T-cell (primary cell): ENCODE measurements at places on chromosomes 6 and 20. TPM values are rescaled to one million over a fixed set of nuclear protein-coding genes. Genes with fewer than 3 reads are reported as not detected.

DNA sequence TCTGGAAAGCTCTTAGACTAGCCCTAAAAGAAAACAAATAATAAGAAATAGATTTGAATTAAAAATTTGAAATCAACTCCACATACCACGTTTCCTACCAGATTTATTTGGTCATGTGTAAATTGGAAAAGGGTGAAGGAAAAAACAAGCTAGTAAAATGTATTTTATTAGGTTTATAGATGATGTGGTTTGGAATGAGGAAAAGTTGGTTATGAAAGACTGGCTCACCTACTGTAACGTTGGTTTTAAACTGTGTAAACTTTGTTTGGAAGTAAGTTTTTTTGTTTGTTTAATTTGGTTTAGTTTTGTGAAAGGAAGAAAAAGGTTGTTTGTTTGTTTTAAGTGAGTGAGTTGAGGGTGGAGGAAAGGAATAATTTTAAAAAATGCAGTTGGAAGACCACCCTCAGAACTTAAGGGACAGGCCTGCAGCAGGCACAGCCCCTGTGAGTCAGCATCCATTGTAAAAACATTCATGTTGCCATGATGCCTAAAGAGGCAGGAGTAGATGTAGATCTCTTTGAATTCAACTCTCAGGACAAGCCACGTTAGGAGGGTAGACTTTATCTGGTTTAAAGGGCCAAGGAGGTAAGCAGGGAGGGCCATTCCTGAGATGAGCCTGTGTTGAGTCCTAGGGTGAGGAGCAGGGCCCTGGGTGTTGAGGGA lies 93.7 kb upstream of the SCGN start:
- no peaks in the 10 kb centered on the region for H3K27me3 ChIP-seq
- no peaks in the 10 kb centered on the region for H3K36me3 ChIP-seq
- no peak overlapping the region for H3K27ac ChIP-seq
- DNase-seq = no peak

GRCh38 chr6:157518397-157519250 lies 137.6 kb downstream of the ZDHHC14 start:
- H3K4me3 ChIP-seq = no peak overlapping the region
- no peaks in the 10 kb centered on the region for H3K36me3 ChIP-seq
- no peaks in the 10 kb centered on the region for H3K27me3 ChIP-seq
- H3K4me1 ChIP-seq = no peaks in the 10 kb centered on the region

DACT2 gene
- not detected for total RNA-seq

DNA sequence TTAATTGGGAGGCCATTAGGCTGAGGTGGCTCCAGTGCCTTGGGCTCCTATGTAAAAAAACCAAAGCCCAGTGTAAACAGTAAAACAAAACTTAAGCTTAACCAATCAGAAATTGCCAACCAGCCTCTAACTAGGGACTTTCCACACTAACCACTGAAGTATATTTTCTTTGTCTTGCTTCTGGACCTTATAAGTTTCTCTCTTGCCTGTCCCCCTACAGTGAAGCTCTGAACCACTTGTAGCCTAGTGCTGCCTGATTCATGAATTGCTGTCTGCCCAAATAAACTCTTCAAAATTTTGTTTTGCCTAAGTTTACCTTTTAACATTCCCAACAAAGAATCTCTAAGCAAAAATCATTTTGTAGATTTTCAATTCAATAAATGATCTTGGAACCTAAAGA lies 28.2 kb downstream of the POPDC3 start:
- H3K4me1 ChIP-seq = no peaks in the 10 kb centered on the region
- H3K36me3 ChIP-seq = no peaks in the 10 kb centered on the region
- no peak overlapping the region for H3K4me3 ChIP-seq
- no peaks in the 10 kb centered on the region for H3K27me3 ChIP-seq
- no peak overlapping the region for H3K27ac ChIP-seq

DNA sequence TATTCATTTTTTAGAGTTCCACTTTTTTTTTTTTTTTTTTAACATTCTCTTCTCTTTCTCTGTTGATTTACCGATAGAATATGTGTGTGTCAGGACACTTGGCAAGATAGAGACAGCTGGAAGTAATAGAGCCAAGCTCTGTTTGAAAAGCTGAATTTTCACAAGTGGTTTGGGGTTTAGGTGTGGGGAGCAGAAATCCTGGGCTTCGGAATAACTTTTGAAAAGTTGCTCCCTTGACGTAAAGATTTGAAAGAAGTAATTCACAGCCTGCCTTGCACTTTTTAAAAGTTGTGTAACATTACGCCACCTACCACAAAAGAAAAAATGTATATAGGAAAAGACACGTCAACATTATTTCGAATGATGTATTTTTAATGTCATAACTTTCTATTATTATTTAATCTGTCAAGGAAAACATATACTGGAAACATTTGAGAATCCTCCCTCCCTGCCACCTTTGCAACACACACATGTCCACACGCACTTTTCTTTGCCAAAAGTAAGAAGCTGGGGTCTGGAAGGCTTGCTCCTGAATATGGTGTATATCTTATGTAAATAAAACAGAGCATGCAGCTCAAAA lies 917.9 kb downstream of the KIF16B start:
- H3K27ac ChIP-seq = no peak overlapping the region
- no peaks in the 10 kb centered on the region for H3K27me3 ChIP-seq
- no peak for DNase-seq
- H3K36me3 ChIP-seq = no peaks in the 10 kb centered on the region

DNA sequence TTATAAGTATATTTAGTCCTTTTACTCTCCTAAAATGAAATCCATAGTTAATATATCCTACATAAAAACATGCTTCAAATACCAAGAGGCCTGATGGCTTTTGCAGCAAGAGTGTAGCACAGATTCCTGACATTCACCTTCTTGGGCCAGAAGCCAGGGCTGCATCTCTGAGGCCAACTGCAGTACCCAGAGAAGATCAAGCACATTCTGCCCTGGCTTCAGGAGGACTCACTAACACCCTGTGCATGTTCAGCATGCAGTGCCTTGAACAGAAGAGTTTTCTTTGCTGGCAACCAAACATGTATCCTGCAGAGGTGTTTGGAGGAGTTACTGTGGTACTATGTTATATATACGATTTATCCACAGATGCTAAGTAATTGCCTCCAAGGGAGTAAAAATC lies 90.3 kb downstream of the FHL5 start:
- no peaks in the 10 kb centered on the region for H3K4me1 ChIP-seq
- H3K27me3 ChIP-seq = peaks cover 15% of the 10 kb centered on the region
- H3K4me3 ChIP-seq = no peak overlapping the region
- DNase-seq = no peak
- H3K36me3 ChIP-seq = no peaks in the 10 kb centered on the region

EPPIN gene
- not detected for total RNA-seq

DNA sequence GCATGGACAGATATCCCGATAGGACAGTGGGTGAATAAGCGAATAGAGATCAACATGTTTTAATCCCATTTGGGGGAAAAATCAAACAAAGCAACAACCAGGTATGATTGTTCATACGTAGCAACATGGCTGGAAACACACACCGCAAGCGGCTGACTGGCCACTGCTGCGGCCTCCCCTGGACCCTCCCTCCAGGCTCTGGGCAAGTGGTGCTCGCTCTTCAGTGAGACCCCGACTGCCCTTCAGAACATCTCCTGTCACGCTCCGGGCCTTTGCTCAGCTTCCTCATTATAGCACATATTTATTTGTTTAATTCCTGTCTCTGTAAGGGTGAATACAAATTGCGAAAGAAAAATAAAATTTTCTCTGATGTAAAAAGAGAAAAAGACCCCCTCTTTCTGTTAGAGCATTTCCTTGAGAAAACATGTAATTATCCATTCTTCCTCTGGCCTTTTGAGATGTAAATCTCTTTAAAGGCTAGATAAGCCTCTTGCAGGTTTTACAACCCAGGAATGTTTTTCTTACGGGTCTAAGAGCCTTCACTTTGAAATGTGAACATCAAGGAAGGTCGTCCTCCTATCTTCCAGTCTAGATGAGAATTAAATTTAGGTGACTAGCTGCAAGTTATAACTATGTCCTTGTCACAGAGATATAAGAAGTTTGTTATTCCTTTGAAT lies 11.0 kb upstream of the FAM210B start:
- H3K27ac ChIP-seq = no peak overlapping the region
- DNase-seq = no peak
- H3K4me3 ChIP-seq = no peak overlapping the region
- H3K4me1 ChIP-seq = peaks cover 7% of the 10 kb centered on the region
- H3K36me3 ChIP-seq = no peaks in the 10 kb centered on the region
- H3K27me3 ChIP-seq = peaks cover 8% of the 10 kb centered on the region
